ENCODE measurements at places on chromosomes 7 and 10.

GRCh38 chr7:101833799-101834198 lies 16.4 kb downstream of the CUX1 start:
- DNase-seq = no peak

GRCh38 chr10:81696609-81697388 lies 178.2 kb upstream of the NRG3 start:
- DNase-seq = no peak

- no peak for DNase-seq
These were observed 98.2 kb downstream of the BTRC start for GRCh38 chr10:101452176-101452575.

DNA sequence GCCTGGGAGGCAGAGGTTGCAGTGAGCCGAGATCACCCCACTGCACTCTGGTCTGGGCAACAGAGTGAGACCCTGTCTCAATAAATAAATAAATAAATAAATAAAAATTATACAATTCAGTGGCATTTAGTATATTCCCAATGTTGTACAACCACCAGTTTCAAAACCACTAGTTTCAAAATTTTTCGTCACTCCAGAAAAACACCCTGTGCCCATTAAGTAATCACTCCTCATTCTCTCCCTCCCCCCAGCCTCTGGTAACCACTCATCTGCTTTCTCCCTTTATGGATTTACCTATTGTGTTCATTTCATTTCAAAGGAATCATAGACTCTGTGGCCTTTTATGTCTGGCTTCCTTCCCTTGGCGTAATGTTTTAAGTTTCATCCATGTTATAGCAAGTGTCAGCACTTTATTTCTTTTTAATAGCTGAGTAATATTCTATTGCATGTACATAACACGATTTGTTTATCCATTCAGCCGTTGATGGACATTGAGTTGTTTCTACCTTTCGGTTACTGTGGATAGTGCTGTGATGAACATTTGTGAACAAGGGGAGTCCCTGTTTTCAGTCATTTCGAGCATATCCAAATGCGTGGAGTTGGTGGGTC lies 29.4 kb upstream of the GOLGA7B start:
- DNase-seq = no peak

GRCh38 chr10:35778306-35778705 lies 136.2 kb upstream of the FZD8 start:
- DNase-seq = no peak

GRCh38 chr10:3213758-3214515 lies 41.4 kb upstream of the PITRM1 start:
- no peak for DNase-seq

Measured in NCI-H1417 (cell line).